Glomerular endothelial cell (primary cell): ENCODE measurements at places on chromosomes 5 and 9.

DNA sequence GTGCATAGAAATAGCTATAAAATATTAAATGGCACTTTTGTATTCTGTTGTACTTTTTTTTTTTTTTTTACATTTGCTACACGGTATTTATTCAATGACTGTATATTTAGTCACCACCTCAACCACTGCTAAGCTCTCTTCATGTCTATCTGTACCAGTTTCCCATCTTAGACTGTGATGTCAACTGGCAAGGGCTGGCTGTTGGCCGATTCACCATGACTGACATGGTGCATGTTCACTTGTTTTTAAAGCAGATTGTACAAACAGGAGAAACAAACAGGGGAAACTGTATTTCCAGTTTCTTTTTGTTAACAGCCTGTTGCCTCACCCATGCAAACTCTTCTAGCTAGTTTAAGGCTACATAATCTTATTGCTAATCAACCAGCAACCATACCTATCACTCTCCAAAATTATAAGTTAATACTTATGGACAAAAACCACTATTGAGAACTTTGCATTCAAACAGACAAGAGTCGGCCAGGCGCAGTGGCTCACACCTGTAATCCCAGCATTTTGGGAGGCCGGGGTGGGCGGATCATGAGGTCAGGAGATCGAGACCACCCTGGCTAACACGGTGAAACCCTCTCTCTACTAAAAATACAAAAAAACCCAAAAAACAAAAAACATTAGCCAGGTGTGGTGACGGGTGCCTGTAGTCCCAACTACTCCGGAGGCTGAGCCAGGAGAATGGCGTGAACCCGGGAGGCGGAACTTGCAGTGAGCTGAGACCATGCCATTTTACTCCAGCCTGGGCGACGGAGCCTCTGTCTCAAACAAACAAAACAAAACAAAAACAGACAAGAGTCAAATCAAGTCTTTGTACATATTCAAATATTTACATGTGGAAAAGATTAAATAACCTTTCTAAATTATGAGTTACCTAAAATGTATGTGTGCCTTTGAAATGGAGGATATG lies 13.2 kb downstream of the ZFAND5 start:
- DNase-seq, result no peak

GRCh38 chr9:137112564-137113384 lies 1.8 kb downstream of the DPP7 start:
- no peak for DNase-seq

DNA sequence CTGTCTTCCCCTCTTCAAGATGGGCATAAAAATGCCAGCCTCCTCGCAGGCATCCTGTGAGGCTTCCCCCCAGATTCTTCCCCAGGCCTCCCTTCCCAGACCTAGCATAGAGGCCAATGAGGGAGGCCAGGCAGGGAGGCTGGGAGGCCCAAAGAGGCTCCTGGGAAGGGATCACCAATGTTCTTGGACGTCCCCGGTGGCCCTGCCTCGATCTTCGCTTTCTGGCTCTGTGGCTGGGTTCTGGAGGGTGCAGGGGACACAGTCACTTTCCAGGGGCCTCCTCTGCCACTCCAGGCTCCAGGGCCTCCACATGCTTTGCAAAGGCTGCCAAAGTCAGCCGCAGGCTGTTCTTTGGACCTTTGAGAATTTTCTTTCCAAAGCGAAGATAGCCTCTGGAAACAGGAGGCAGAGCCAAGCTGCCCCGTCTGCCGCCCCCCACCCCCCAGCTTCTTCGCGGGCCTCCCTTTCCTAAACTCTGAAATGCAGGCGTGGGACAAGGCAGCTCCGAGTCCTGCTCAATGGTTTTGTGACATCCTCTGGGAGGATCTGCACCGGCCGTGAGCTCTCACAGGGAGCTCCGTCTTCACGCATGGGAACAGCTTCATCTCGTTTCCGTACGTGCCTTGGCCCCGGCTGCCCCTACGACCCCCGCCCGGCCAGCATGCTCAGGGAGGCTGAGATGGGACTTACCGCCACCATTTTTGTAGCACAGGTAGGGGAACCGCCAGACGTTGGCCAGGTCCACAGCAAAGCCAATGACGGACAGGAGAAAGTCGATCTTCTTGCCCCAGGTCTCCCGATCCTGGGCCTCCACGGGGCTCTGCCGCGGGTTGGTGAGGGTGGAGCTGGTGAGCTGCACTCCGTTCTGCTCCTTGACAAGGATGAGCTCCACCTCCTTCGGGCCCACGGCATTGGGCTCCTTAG lies 2.8 kb downstream of the SLC6A3 start:
- DNase-seq, result no peak

GRCh38 chr9:969310-970150 lies 6.9 kb upstream of the DMRT3 start:
- no peak for DNase-seq

GRCh38 chr5:92644266-92644886 lies 936.6 kb downstream of the NR2F1-AS1 start:
- no peak for DNase-seq

- DNase-seq, result no peak
Measured at GRCh38 chr5:79831381-79832309, 142.0 kb downstream of the CMYA5 start.

DNA sequence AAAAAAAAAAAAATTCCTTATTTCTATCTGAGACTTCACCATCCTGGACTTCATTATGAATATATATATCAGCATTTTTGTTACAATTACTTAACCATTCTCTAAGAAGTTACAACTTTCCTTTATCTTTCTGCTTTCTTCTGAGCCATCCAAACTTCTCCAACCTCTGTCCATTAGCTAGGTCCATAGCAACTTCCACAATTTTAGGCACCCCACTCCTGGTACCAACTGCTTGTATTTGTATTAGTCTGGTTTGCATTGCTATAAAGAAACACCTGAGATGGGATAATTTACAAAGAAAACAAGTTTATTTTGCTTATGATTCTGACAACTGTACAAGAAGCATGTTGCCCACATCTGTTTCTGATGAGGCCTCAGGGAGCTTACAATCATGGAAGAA lies 182.1 kb downstream of the CDH9 start:
- DNase-seq, result no peak

- DNase-seq, result no peak
Measured at GRCh38 chr5:44806608-44807007, 2.1 kb upstream of the MRPS30 start.

DNA sequence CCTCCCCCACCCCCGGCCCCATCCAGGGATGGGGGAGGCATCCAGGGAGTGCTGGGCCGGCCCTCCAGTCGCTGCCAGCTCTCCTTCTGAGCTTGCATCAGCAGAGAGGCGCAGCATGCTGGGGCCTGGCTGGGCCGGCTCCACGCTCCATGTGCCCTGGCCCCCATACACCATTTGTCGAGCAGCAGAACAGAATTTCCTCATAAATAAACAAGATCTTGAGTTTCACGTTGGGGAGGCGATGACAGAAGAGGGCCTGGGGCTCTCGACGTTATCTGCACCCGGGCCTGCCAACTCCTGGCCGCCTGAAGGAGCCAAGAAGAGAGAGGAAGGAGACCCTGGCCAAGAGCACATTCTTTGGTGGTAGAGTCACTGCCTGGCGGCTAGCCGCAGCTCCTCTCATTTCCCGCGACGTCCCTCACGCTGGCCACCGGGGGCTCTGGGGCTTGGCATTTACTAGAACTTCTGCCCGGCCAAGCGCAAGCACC lies 177.0 kb downstream of the FGF18 start:
- peak; percentile 39 for DNase-seq

DNA sequence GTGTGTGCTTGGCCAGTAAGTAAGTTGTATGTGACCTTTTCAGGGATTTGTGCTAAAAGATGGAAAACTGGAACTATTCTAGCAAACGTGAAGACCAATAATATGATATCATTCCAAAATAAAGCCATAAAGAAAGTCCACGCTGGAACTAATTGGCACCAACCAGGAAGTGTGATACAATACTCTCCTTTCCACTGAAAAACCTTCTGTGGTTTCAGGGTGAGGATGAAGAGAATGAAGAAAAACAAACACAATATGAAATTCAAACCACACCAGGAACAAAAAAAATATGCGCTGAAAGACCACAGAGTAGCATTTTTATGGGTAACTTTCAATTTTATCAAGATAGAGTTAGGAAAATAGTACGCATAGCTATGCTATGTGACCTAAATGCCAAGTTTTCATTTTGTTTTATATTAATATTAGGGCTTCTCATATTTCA lies 105.8 kb downstream of the EFNA5 start:
- no peak for DNase-seq

DNA sequence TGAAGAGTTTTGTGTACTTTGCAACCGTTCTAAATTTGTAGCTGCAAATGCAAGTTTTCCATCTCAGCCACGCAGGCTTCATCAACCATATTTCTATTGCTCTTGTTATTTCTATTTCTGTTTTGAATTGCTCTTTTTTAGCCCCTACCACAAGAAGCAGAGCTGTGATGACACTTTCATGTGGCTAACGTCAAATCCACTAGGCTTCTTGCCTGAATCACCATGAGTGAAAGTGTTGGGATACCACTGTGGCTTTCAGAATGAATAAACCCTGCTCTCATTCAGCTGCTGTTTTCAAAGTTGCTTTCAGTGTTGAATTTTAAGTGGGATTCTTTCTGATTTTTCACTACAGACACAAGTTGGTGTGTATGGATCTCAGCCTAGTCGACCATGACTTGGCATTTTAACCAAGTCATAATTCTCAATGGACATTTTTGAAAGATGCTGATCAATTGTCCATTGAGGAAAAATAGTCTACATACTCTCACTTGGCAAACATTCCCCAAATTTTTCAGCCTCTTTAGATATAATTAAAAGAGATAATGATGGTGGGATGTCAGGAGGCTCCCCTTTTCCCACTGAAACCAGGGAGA lies 41.0 kb upstream of the MTAP start:
- no peak for DNase-seq

DNA sequence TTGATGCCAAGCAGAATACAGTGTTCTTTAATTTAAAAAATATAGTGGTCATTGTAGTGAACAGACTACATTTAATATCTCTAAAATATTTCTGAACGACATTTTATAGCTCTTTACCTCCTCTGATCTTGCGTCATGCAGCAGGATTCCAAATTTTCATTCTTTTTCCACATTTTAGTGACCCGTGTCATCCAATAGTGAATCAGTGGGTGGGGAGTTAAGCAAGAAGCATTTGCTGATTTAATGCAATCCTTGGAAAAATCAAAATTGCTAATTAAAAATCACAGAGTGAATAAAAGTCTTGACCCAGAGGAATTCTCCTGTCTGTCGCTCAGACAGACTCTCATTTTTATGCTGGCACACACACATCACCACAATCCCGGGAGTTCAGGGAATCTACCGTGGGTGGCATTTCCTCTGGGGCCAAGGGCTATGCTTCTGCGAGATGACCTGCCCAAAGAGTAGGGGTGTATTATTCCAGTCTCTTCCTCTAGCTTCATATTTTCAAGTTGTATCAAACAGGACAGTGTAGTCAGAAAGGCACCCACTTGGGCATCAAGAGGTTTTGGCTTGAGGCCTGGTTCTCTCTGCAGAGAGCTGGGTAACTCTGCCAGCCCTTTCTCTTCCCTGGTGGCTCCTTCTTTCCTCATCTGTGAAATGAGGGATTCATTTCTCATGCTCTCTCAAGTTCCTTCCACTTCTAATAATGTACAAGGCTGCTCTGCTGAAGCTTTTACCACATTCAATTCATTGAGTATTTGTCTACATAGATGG lies 24.8 kb upstream of the OTP start:
- no peak for DNase-seq

- DNase-seq, result no peak
Measured at GRCh38 chr5:17229313-17229712, 11.9 kb downstream of the BASP1 start.

GRCh38 chr9:99606957-99607356 lies 214.7 kb upstream of the NR4A3 start:
- no peak for DNase-seq

DNA sequence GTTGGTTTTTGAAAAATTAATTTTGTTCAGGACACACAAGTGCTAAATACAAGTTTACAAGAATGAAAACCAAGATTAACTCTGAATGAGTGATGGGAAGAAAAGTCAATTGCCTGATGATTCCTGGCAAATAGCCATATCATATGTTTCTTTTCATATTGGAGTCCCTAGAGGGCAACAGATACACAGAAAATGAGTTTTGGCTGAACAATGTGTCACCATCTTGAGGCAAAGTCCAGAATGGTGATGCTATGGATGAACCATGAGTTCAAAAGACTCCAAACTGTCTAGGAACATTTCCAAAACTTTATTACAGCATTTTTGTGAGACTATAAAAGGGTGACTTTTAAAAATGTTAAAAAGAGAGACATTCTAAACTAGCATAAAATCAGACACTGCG lies 382.9 kb downstream of the TMEM161B start:
- DNase-seq, result no peak

GRCh38 chr5:89277816-89278215 lies 394.8 kb upstream of the MEF2C start:
- DNase-seq, result no peak

GRCh38 chr5:174724484-174725260 lies at the start of gene MSX2:
MSX2 (plus strand) TSS chr5:174724582; CDS start chr5:174724660, 78 bp downstream.
- no peak for DNase-seq

DNA sequence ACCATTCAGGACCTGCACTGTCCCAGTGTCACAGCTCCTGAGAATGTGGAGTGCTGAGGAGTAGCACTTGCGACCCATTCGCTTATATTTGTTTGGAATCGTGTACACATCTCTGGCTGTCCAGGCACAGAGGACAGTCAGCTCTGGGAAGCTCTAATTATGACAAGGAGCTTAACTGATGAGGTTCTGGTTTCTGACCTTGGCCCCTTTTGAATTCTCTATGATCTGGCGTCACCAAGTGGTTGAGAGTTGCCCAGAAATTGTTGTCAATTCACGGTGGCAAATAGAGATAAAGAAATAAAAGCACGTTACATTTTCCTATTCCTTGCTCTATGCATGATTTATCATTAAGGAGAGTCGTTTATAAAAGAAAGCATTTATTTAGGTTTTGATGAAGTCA lies 34.9 kb upstream of the LECT2 start:
- DNase-seq, result no peak

DNA sequence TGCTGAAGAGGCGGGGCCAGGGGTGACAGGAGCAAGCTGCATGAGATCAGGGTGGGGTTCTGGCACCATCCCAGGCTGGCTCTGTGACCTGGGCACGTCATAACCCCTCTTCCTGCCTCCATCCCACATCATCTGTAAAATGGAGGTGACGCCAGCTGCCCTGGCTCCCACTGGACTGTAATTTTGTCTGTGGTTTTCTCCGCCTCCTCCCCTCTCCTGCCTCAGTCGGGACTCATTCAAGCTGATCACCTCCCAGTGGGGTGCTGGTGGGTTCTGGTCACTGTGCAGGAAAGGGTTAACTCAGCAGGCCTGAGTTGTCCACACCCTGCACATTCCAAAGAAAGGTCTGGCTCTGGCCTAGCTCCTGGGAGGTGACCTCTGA lies 128.2 kb downstream of the RXRA start:
- no peak for DNase-seq

- no peak for DNase-seq
Measured at GRCh38 chr5:52134013-52134650, 653.6 kb upstream of the ITGA1 start.
